Sciatic nerve (tissue), 2 donors: ENCODE measurements at places on chromosomes 5 and 9. TPM values are rescaled to one million over a fixed set of nuclear protein-coding genes. Genes with fewer than 3 reads are reported as not detected.

- DNase-seq = no peak
Measured at GRCh38 chr5:127001621-127002296, 28.6 kb downstream of the MARCHF3 start.

DNA sequence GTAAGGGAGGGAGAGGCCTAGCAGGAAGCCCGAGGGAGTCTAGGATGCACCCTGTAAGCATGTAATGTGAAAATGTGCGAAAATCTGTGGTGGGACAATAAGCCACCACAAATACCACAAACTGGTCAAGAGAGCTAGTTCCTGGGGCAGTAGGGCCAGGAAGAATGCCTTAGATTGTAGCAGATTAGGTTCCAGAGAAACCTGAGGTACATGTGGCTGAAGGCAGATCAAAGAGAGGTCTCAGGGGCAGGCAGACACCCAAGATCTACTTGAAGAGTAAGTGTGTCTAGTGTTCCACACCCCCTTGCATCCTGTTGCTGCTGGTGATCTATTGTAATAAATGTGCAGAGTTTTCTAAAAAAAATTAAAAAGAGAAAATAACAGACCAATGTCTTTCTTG, 1677.3 kb upstream of the CDH6 start:
- no peak for DNase-seq

Gene TAF7
- 84.3 TPM for total RNA-seq

GRCh38 chr9:87107072-87107471, 159.8 kb upstream of the GAS1 start:
- DNase-seq = no peak

GRCh38 chr5:126641387-126641786, 40.6 kb downstream of the PHAX start:
- DNase-seq = no peak

DNA sequence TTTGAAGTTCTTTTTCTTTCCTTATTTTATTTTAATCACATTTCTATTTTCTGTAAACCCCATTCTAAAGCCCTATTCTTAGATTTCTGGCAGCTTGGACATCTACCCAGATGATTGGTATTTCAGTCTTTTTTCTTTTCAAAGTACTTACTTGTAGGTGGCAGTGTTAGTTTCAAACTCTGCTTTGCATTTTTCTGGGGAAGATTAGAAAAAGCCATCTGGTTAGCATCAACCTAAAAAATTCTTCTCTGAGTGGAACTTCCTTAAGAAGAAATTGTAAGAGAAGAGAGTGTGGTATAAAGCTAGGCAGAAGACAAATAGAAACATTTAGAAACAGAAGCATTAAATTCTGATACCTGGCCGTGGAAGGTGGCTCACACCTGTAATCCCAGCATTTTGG, 17.2 kb upstream of the TENT2 start:
- DNase-seq = no peak

Gene OGN
- 71.7 TPM for total RNA-seq
